ENCODE measurements at places on chromosomes 5 and 9.

- DNase-seq: no peak
Measured at GRCh38 chr5:140151144-140152021, 23.6 kb upstream of the CYSTM1 start.

- no peak for DNase-seq
Measured at GRCh38 chr5:108749128-108749861, 1.6 kb downstream of the FER start.

DNA sequence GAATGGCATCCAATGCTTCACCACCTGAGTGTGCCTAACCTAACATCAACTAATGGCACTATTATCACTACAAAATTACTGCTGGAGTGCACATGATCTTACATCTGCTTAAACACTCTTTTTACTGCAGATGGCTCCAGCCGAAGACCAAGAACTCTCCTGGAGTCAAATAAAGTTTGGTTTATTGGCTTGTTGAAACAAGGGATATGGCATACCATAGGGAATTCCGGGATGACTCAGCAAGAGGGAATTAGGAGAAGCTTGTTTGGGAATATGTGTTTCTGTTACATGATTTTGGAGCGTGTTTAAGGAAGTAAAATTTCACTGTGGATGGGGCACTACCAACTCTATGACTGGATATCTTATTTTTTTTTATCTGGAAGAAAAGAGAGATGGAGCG is 872.6 kb downstream of the DTWD2 start:
- no peak for DNase-seq

DNA sequence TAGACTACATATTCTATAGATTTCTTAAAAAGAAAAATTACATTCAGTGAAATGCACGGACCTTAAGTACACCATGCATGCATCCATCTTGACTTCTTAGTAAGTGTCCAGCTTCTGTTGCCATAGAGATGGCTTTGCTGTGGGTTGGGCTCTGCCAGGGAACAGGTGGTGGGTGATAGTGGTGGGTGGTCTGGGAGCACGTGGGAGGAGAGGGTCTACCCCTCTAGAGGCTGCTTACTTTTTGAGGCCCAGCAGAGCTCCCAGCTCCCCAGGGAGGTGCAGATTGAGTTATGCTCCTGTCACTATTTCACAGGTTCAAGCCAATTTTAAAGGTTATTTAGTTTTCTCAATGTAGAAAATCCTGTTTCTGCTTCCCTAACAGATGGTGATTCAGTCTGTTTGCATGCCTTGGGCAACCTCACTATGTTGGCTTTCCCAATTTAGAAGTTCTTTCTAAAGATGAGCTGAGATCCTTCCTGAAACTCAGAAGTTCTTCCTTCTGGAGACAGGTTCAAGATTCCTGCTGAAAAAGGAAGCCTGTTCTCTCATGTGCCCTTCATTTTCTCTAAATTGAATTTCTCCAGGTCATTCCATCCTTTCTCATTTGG is 107.4 kb upstream of the LHFPL2 start:
- no peak for DNase-seq

DNA sequence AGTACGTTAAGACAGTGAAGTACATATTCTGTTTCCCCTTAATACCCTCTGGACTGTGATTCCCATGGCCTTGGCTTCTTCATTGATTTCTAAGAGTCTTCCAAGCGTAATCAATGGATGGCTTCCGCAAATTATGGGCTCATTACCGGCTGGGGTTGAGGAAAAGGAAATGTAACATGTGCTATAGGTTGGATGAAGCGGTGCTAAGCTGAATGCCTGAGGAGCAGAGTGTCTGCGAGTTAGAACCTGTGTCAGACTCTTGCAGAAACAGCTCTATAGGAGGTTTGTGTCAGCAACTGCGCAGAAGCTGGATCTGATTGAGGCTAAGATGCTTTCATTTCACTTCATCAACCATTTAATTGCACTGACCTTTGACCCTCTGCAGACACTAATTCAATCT is 114.3 kb upstream of the CDH18 start:
- no peak for DNase-seq
